Skin of body (tissue), 3 donors: ENCODE measurements at places on chromosomes 3 and 15. TPM values are rescaled to one million over a fixed set of nuclear protein-coding genes. Genes with fewer than 3 reads are reported as not detected.

C2CD4A gene
- not detected for total RNA-seq

GRCh38 chr3:23183731-23184130, 19.4 kb upstream of the UBE2E2 start:
- DNase-seq, result no peak

DNA sequence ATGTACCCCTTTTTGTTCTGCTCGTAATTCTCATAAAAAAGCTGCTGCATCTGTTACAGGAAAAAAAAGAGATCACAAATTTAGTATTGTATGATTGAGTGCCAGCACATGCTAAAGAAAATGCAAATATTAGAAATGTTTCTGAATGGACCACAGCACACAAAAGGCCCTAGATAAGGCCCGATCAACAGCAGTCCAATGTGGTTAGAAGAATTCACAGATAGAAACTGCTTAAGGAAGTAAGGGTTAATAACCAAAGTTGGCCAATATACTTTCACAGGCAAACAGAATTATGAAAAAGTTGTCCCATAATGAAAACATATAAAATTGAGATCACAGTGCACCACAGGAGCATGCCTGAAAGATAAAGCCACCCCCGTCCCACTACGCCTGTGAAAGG, 72.9 kb downstream of the CHSY1 start:
- DNase-seq, result no peak

GRCh38 chr3:40720341-40720740, 195.6 kb downstream of the ZNF621 start:
- DNase-seq, result no peak

- DNase-seq, result no peak
Observed at GRCh38 chr3:120469882-120470301, 19.1 kb upstream of the FSTL1 start.
